Myocyte (in vitro differentiated cells): ENCODE measurements at places on chromosomes 7 and 10. TPM values are rescaled to one million over a fixed set of nuclear protein-coding genes. Genes with fewer than 3 reads are reported as not detected.

Gene FASTK
- 177 and 198 TPM in 2 replicates for total RNA-seq

Gene COL13A1
- total RNA-seq = 17.3 and 31.0 TPM in 2 replicates

Gene APBB1IP
- not detected in 2 replicates for total RNA-seq

Gene TAS2R41
- not detected in 2 replicates for total RNA-seq

Gene MRLN
- 227 and 432 TPM in 2 replicates for total RNA-seq
